H7 (cell line): ENCODE measurements at places on chromosomes 3 and 15. TPM values are rescaled to one million over a fixed set of nuclear protein-coding genes. Genes with fewer than 3 reads are reported as not detected.
A peak's percentile ranks its signal among the peaks of the same experiment; 100 is the strongest.

The CELF6 gene
- total RNA-seq, result 0.21 TPM in 1 of 2 replicates, not detected in the other

The GOLGA6A gene
- 2.2 and 4.7 TPM in 2 replicates for total RNA-seq

The MAP1A gene
- 0.67 and 1.8 TPM in 2 replicates for total RNA-seq

The KCNAB1 gene
- total RNA-seq, result 0.42 TPM in 1 of 2 replicates, not detected in the other

The CACNA2D2 gene
- total RNA-seq, result 5.5 and 5.9 TPM in 2 replicates

The TEX55 gene
- not detected in 2 replicates for total RNA-seq

The TRH gene
- 0.41 and 0.59 TPM in 2 replicates for total RNA-seq

The ARPIN gene
- total RNA-seq, result 2.1 and 2.6 TPM in 2 replicates

DNA sequence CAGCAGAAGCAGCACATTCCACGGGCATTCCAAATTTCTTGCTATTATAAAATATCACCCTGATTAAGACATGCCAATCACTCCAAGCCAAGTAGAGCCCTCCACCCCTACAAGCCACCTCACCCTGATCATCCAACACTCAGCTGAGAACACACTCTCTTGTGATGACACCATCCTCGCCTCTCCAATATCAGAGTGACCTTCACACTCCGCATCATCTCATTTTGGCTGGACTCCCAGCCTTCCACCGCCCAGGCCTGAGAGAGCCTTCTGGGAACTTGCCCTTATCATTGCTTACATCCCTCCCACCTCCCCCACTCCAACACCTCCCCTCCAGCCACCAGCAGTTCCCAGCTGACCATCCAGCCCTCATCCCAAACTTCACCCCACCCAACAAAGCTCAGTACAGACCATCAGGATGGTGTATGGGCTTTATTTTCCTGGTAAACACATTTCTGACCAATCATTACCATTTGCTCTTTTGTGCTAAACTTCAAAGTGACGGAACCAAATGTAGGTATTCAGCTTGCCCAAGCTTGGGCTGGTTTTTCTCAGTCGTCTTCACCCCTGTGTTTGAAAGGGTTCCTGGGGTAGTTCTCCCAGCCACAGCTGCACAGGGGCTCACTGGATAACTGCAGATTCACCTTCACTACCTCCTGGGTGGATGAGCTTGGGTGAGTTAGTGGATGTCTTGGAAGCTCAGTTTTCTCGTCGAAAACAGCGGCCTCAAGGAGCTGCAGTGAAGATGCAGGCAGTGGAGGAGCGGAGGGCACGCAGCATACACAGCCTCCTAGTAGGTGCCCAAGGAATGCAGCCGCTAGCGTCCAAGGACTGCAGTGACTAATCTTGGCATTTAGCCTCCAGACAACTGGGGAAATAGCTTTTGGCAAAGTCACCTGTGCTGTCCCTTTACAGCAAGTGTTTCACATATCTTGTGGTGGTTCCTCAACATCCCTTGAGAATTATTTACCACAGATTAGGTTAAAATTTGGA is 115.1 kb downstream of the LIPC start:
- no peak for DNase-seq

DNA sequence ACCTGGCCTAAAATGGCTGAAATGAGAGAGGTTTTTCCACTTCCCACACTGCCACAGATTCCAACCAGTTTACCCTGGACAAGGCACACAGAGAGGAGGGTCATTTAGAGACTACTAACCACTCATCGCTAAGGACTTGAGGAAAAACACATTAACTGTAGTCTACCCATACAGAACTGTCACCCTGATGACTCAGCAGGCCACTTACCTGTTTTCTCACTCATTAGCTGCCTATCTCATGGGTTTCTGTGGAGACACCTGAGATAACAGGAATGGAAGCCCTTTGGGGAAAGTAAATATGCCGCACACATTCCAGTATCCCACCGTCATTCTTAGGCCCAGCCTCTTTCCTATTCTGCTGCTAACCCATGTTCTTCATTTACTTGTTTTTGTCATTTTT is 50.0 kb downstream of the ABCC5 start:
- no peak for DNase-seq

GRCh38 chr3:150005243-150006112 is 34.8 kb upstream of the PFN2 start:
- no peak for DNase-seq

DNA sequence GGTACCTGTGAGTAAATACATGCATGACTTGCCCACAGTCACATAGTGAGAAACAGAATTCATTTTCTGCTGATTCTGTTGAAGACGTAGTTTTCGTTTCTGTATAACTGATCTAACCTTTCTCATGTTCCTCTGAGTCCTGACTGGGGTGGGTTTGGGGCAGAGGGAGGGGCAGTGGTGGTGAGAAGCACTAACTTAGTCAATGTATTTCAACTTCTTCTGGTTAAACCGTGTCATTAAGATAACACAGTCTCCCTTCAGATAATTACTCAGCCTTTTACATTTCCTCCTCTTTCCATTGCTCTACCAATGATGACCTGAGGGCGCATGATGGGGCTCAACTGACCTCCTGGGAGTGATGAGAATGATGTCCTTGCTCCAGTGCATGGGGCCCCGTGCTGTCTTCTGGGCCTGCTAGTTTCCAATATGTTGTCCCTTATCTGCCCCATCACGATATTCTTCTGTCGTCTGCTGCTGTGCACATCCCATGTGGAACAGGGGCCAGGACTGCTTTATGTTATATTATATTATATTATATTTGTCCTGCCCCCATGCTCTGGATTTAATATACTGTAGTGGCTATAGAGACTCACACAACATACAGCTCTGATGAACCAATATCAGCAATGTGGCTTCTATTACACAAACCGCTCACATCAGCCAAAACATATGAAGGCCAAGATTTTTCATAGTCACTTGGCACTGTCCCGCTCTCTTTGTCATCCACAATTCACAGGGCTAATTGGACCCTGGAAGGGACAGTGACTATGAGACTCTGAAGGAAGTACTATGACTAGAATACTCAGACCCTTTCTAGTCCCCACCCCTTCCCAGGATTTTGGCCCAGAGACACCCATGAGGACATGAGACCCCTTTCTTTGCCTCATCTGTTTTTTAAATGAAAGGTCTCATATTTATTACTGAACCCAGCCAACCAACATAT is 407.1 kb upstream of the MCTP2 start:
- DNase-seq, result no peak

DNA sequence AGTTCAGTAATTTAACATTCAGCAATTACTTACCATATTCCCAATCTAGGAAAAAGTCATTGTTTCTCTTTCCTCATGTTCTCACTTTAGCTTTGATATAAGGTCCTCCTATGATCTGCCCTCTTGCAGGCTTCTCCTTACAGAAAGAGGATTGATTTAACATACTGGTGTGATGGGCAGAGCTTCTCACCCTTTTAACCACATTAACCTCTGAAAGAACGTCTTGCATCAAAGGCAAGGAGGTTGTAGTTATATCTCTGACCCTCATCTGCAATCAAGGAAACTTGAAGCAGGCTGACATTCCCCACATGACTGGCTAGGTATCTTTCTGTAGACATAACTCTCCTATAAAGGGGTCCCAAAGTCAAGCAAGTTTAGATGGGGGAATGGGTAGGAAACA is 39.5 kb downstream of the BTLA start:
- no peak for DNase-seq

DNA sequence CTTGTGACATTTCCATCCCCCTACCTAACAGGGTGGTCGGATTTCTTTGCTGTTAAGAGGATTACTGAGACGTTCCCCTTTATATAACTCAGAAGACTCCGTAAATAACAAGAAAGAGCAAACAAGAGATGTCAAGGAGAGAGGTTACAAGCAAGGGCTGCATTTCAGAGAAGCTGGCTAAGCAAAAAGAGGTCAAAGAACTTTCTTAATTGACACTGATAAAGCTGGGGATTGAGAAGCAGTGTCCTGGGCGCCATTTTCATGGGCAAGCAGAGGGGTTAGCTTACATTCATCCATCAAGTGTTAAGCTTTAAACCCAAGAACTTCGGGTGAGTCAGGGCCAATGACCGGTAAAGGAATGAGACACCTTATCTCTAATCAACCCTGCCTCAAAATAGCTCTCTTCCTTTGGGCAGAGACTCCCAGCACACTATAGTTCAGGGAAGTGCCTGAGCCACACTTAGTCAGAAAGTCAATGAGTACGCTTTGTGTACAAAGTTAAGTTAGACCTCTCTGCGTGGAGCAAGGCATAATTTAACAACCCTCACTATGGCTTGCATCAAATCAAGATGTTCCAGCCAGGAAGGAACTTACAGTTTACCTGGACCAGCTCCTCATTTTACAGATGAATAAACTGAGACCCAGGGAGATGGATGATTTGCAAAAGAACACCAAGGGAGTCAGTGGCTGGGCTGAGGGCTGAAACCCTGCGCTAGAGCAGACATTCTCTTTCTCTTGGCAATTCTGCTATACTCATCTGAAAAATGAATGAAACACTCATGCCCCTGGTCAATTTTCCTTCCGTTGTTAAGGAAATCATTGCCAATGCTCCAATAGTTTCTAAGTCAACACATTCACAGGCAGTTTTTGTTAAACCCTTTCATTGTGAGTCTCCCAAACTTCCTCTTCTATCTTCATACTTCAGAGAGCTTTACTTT is 44.6 kb downstream of the CCNL1 start:
- no peak for DNase-seq

DNA sequence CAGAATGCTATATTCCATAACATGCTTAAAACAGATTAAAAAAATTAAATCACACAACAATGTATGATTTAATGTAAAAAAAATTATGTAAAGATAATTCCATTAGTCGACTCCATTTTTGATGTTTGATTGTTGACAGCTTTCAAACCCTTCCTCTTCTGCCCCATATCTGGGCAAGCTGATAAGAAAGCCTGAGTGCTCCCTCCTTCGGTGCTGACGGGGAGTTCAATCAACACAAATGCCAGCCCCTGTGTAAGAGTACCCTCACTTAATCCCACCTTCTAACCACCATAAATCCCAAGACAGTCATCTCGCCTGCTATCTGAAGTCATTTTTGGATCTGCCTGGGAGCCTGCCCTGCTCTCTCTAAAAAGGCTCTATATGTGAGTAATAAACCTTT is 59.8 kb upstream of the IP6K2 start:
- DNase-seq, result no peak

GRCh38 chr15:83720468-83720867 is 66.5 kb downstream of the ADAMTSL3 start:
- no peak for DNase-seq

DNA sequence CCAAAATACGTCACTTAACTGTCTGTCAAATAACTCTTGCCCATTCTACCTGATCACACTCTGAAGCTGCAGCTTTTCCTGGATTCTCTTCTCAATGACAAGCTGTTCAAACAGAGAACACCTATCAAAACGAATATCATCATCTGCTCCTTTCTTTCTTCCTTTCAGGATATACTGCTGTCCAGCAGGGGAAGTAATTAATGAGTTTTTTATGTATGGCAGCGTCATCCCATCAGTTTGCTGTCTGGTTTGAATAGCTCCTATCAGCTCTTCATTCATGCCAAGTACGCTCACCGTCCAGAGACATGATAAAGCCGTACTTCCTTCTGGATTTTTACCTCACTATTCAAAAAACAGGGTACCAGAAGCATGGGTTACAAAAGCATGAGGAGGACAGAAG is at the start of gene CHRM5:
Gene CHRM5, plus strand, starts transcription at position 274 of the 400 bp plus-strand sequence. CDS start 94,221 bp downstream, outside the sequence.
- no peak for DNase-seq

DNA sequence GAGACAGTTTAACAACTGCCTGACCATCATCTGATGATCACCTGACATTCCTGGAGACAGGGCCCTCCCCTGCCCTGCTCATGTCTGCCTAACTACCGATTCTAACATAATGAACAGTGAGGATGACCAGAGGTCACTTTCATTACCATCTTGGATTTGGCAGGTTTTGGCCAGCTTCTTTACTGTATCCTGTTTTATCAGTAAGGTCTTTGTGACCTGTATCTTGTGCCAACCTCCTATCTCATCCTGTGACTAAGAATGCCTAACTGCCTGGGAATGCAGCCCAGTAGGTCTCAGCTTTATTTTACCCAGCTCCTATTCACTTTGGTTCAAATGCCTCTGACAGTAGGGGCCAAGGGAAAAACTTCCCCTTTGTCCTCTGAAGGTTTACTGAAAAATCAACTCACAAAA is 40.2 kb downstream of the METTL6 start:
- DNase-seq, result no peak

- peak; percentile 95 for DNase-seq
Measured at GRCh38 chr3:38003371-38003816, 12.8 kb downstream of the VILL start.

DNA sequence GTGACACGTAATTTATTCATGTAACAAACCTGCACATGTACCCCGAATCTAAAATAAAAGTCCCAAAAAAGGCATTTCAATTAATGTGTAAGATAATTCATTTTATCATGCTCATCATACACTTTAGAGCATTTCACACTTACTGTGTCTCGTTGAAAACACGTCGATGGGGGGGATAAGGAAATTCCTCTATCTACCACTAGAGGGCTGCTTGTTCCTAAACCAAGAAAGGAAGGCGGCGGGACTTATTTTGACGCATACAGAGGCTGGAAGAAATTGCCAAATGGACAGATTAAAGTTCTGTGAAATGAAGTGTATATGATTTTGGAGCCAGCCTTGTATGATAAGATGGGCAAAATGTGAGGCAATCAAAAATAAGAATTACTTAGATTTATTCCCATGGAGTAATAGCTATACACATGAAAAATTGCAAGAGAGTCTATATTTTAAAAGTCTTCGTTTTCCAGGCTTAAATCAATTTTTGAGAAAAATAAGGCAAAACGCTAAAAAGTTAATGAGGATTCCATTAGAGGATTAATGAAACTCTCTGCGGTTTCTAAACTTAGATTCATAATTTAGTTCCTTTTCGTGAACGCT is 346.8 kb downstream of the CNTN3 start:
- peak; percentile 32 for DNase-seq

GRCh38 chr3:121885386-121885785 is 8.8 kb upstream of the SLC15A2 start:
- no peak for DNase-seq

DNA sequence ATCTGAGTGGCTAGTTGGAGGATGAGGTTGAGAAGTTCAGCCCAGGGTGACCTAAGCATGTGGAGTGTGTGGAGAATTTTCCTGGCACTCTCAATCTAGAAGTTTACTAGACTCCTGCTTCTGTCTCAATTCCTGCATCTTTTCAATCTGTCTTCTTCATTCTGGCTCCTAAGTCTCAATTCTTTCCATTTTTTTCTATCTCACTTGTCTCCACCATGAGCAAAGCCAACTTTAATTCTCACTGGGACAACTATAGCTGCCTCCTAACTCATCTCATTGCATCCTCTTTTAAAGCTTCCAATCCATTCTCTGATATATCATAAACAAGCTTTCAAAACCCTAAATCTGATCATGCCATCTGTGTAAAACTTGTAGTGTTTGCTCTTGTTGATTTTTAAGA is 569.3 kb downstream of the NAALADL2 start:
- DNase-seq, result no peak

DNA sequence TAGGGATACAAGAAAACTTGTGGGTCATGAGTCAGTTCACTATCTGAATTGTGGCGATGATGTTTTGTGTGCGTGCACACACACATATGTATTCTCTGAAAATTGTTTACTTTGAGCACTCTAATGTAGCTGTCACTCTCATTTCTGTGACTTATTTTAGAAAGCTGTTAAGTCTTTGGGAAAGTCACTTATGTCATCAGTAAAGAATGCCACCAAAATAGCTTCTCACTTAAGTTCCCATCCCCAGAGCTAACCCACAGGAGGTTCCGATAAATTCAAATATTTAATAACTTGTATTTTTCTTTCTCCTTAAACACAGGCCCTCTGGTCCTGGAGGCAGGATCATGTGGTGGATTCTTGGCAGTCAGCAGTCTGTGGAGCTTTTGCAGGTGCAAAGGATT is 138.3 kb downstream of the LRIG1 start:
- DNase-seq, result no peak

- DNase-seq, result no peak
Measured at GRCh38 chr3:175150812-175151401, 291.8 kb downstream of the NAALADL2 start.
